Choroid plexus epithelial cell (primary cell): ENCODE measurements at places on chromosomes 4 and X.
A peak's percentile ranks its signal among the peaks of the same experiment; 100 is the strongest.

DNA sequence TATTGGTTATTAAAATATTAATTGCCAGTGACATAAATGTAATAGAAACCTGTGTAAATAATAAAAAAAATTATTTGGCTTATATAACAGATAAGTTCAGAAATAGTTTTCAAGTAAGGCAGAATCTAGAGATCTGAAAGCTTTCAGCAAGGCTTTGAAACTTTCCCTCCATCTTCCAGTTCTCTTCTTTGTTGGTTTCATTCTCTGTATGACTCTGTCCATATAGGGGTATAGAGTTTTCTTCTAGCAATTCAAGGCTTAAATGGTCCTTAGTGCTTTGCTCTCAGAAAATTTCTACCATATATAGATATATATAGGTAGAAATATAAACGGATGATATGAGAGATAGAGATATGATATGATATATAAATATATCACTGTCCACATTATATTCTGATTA is 160.5 kb upstream of the GABRA2 start:
- DNase-seq, result no peak

DNA sequence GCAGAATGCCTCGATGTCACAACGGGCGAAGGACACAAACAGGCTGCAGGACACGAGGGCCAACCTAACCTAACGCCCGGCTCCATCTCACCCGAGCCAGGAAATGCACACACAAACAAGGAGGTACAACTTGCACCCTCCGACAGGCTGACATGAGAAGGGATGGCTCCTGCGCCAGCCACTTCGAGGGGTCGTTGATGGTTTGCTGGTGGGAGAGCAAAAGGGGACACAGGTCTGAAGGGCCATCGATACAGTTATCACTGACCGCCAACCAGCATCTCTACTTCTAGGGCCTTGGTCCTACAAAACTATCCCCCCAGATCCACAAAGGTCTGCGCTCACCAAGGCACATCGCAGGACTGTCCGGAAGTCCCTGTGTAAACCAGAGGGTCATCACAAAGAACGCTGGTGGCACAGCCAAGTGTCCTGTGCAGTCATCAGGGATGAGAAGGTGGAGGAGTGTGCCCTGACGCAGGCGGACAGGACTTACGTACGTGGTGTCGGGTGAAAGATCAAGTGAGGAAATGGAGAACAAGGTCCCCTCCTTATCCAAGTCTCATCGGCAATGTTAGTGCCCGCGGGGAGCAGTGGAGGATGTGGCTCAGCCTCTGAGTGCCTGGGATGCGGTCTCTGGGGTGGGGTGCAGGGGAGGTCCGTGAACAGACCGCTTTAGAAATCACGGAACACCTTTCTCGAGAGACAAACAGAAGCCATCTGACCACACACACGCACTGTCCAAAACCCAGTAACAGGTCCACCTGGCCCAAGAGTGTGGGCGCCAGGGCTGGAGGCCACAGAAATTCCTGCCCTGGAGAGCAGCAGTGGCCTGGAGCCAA is 7.0 kb downstream of the MXD4 start:
- DNase-seq, result no peak

- DNase-seq, result no peak
Observed at GRCh38 chr4:134691915-134692314, 490.3 kb upstream of the PABPC4L start.

DNA sequence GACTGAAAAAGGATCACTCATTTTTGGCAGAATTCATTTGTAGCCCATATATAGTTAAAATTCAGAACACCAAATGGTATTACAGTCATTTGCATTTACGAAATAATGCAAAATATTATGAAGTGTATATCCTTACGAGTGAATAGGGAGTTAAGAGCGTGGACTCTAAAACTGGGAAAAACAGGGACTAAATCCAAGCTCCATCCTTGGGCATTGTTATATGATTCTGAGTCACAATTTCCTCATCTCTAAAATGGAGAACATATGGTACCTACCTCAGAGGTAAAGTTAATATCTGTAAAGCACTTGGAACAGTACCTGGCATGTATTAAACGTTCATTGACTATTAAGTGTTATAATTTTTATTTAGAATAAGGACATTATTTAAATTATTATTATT is 106.3 kb downstream of the ZAR1 start:
- no peak for DNase-seq

GRCh38 chr4:74503580-74503979 is 58.6 kb downstream of the AREG start:
- peak; percentile 44 for DNase-seq

GRCh38 chr4:1356181-1356998 is 9.4 kb downstream of the UVSSA start:
- peak; percentile 67 for DNase-seq

DNA sequence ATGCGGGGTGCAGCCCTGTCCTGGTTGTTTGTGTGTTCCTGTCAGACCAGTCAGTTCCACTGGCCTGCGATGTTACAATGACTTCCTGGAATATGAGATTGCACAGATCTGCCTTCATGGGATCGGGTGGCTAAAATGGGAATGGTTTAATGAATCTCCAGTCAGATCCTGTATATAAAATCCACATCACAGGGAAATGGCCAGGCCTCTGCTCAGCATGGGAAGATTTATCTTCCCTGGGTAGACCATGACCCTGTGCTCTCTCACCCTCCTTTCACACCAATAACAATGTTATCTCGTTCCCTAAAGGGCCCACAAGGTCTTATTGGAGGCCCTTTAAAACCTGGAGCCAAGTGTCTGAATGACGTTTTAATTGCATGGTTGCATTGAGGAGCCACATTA is 307.4 kb downstream of the RAB28 start:
- no peak for DNase-seq

DNA sequence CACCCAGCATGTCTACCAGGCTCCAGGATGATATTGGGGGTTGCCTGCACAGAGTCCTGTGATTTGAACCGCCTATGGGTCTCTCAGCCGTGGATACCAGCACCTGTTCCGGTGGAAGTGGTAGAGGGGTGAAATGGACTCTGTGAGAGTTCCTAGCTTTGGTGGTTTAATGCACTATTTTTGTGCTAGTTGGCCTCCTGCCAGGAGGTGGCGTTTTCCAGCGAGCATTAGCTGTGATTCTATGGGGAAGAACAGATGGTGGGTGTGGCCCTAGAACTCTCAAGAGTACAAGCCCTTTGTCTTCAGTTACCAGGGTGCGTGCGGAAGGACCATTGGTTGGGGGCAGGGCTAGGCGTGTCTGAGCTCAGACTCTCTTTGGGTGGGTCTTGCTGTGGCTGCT is 316.9 kb upstream of the AMOT start:
- DNase-seq, result no peak

DNA sequence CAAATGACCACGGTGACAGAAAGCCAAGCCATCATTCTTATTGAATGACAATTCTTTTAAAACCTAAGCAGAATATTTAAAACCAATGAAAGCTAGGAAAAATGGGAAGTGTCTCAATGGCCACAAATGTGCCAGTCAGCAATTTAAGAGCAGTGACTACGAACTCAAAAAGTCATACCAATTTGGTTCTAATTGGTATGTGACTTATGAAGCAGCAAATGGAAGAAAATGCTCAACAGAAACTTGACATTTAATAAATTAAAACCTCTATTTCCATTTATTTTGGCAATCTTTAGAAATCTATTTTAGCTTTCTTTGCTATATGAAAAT is 25.7 kb upstream of the BCLAF3 start:
- DNase-seq, result no peak

GRCh38 chr4:185774845-185775680 is 36.9 kb downstream of the SORBS2 start:
- peak; percentile 96 for DNase-seq

- DNase-seq, result peak; percentile 24
Observed at GRCh38 chr4:106627051-106627450, 258.5 kb upstream of the GIMD1 start.

- DNase-seq, result peak; percentile 54
Observed at GRCh38 chrX:115561605-115562479, 868 bp downstream of the PLS3 start.

DNA sequence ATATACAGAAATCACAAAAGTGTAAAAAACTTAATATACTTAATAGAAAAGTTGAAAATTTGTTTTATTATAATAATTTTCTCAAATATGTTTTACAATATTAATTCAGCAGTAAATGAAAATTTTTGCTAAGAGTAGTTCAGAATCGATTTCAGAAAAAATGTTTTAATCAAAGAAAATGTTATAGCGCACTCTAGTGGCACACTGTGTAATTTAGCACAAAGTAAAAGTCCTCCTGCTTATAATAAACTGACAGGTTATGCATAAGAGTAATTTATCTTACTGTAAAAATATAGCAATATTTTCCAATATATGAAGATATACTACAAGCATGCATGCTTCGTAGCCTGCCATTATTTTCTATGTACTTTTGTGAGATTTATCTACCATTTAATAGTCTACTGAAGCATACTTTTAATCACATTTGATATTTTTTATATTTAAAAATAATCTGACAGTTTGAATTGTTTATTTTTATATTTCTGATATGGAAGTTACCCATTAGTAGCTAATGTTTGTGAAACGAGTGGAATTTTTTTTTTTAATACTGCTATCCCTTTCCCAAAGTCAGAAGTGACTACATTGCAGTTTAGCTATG is 217.9 kb upstream of the KLHL4 start:
- DNase-seq, result peak; percentile 35

DNA sequence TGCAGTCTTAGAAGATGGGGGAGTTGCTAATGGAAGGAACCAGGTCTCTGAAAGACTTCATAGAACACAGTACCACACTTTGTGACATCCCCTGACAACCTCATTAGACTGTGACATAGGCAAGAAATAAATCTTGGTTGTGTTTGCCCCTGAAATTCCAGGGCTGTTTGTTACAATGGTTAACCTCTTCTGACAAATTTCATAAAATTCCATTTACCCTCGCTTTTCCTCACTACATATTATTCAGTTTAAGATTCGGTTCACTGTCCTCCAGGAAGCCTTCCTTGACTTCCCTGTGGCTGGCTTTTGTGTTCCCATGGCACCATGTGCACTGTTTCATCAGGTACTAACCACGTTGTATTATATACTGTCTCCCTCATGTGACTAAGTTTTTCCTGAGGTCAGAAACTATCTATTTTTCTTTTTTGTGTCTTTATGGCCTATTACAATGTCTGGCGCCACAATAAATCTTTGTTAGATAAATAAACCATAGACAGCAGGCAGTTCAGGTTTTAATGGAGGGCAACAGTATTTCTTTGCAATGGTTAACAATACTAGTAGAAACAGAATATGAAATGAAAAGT is 54.2 kb downstream of the ATXN3L start:
- DNase-seq, result no peak

DNA sequence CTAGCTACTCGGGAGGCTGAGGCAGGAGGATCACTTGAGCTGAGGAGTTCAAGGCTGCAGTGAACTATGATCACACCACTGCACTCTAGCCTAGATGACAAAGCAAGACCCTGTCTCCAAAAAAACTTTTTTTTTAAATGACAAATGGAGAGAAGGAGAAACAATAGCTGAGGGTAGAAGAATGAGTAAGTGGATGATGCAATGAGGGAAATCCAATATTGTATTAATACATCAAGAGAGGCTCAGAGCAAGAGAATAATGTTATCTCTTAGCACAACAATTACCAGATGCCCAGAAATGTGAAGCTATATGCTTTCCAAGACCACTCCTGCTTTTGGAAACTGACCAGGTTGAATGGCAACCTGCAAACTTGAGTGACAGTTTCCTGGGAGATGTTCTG is 19.9 kb upstream of the GPR173 start:
- DNase-seq, result no peak

DNA sequence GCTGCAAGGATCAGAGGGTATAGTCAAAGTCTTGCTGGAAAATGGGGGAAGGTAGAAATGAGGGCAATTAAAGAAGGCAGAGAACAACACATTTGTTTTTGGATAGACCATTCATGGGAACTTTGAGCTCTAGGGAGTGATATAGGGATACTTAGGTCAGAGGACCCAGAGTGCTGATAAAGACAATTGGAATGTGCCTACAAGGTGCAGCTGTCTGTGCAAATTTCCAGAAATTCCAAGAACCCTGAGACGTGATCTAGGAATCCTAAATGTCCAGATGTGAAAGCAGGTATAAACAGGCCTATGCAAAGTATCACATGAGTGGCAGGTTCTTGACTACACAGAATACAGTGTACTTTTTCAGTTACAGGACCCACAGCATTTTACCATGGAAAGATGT is 24.2 kb downstream of the FNIP2 start:
- no peak for DNase-seq

GRCh38 chr4:40275065-40275730 is 59.9 kb upstream of the CHRNA9 start:
- no peak for DNase-seq

DNA sequence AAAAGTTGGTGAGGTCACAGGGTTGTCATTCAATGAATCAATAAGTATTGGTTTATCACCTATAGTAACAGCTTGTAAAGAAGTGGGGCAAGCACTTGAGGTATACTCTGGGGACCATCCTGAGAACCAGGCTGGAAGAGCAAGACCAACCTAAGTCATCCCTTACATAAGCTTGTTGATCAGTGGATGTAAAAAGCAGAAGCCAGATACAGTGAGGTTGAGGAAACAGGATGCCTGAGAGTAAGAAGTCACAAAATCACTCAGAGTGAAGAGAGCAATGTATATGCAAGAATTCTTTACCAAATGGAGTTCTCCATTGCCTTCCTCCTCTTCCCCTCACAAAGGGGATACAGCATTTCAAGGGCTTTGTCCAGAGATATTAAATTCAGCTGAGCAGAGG is 76.3 kb upstream of the PACRGL start:
- no peak for DNase-seq

DNA sequence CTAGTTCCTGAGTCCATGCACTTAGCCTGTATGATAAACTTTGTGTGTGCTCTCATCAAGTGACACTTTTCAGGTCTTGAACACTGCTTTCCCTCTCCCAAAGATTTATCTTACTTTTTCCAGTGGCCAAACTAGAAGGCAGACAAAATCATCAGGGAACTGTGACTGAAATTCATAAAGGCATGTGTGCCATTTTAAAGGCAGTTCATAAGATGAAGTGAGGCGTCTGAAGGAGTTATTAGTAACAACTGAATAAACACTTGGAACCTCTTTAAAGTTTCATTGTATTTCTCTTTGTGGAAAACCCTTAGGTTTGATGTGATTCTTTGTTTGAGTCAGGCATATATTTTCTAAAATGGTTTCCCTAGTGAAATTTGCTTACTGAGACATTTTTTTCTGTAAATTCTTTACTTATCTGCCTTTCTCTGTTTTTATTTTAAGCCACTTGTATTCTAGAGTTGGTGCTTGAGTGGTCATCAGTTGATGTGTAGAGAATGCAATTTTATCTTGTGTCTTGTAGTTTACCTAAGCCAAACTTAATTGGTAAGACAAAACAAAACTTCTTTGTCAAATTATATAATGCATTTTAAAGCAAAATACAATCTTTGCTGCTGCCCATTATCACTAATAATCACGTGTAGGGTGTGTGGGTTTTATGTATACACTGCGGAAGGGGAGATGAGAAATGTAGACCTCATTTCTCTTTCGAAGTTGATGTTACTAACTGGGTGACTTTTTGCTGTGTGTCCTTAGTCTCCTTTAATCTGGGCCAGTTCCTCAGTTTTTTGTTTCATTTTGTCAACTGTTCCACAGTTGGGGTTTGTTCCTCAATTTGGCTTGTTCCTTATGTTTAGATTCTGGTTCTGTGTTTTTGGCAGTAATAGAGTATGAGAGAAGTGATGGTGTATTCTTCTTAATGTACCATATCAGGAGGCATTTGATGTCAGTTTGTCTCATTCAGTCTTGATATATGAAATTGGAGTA is 56.8 kb downstream of the RBPJ start:
- DNase-seq, result no peak

GRCh38 chr4:150782311-150782710 is 200.4 kb downstream of the MAB21L2 start:
- DNase-seq, result peak; percentile 43
